ENCODE measurements at places on chromosomes 4 and X.

DNA sequence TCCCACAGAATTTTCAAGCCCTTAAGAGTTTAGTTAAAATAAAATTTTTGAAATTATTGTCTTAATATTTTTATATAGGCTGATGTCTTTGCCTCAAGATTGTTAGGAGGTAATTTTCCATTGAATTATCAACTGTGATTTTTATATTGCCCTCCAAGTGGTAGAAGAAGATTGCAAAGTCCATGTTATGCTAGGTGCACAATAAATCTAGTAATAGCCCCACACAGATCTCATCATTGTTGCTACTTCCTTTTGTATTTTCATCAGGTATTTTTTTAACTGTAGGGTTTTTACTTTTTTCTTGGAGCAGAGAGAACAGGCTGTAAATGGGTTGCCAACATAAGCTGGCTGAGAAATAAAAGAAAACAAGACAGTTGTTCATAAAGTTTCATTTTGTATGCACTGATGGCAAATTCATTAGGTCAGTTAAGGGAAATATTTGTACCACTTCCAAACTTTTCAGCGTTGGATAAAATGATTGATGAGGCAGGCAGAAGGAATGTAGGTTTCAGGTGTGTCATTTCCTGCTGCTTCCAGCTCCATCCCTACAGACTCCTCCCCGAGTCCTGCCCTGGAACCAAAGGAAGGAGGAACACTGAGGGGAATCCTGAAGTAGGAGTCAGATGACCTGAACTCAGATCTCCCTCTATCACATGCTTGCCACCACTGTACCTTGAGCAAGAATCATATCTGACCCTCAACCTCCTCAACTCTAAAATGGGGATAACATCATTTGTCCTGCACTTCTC lies 105.5 kb downstream of the PRRG1 start:
- DNase-seq, result peak; percentile 22

DNA sequence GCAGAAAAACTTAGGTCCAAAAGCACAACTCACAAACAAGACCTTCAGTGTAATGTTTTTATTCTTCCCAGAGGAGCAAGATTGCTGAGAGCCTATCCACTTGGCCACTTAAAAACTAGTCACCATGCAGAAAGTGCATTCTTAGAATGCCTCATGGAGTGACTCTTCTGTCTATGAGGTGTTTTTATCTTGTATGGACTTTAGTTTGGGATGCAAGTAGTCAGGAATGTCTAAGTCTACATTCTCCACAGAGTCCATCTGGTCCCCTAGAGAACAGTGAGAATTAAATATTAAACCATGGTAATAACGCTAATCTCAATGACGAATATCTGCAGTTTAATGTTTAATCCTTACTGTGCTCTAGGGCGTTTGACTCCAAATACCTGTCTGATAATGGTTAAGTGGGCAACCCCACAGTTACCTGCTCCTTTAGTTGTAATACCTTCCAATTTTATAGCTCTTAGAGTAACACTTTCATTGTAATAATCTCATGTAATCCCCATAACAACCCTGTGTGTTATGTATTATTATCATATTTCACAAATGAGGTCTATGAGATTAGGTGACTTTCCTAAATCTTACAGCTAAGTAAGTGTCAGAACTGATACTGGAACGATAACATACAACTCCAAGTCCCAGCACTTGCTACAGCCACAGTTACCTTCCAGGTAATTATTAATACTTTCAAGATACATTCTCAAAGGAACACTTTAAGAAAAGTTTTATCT lies 235.6 kb upstream of the JADE1 start:
- peak; percentile 93 for DNase-seq

DNA sequence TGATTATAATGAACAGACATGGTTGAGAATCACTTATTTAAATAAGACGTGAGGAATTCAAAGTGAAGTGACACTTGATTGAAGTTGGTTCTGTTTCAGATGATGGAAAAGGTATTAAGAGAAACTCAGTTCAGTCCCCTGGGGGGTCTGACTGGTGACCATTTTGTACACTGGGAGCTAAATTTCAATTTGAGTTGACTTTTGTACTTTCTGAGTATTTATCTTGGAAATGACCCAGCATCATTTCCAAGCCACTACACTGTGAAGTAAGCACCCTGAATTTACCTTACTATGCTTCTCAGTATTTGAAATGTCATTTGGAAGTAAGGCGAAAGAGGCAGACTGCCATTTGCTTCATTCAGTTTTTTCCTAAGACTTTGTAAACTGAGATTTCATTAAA lies 73.4 kb downstream of the CNOT6L start:
- DNase-seq, result no peak

DNA sequence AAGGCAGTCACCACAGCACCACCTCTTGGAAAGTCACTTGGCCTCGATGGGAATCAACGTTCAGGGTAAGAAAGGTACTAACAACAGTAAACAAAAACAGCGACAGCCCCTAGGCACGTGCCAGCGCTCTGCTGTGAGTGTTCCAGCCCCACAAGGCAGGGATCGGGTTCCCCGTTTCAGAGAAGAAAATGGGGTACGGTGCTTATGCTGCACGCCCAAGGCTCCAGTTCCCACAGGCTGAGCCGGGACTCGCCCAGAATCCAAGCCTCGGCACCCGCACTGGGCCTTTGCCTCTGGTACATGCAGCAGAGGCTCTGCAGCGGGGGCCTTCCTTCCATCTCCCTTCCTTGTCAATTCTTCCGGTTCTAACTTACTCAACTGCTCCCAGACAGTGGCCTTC lies 37.3 kb downstream of the WDR1 start:
- DNase-seq, result no peak

- DNase-seq, result no peak
Observed at GRCh38 chr4:37978248-37978924, 18.2 kb downstream of the PTTG2 start.

DNA sequence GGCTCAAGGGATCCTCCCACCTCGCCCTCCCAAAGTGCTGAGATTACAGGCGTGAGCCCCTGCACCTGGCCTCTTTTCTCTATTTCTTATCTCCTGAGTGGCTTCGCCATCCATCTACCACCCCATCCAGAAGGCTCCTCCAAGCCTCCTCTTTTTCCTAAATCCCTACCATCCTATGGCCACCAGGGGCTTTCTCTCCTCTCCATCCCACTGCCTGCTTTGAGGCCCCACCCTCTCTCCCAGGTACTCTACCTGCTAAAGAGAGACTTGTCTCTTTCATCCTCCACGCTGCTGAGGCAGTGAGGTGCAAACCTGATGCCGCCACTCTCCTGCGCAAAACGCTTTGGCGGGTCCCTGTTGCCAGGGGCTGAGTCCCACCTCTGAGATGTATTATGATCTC lies 7.0 kb downstream of the RS1 start:
- DNase-seq, result no peak

DNA sequence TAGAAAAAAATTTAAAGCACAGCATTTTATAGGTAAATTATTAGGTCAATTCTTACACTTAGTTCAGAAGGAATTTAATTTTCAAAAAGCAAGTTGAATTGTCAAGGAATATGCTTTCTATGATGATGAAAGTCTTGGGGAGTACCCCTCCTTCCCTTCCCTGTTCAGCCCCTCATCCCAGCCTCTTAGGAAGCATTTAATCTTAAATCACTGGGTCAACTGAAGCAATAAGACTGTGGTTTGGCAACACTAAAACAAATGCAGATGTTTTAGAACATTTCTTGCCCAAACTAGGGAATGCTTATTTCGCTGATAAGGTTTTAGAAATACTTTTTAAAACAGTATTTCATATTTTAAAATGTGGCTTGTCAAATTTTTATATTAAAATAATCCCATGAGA lies 19.1 kb upstream of the ARSJ start:
- peak; percentile 62 for DNase-seq

GRCh38 chrX:129577473-129577872 lies 37.4 kb downstream of the OCRL start:
- DNase-seq, result peak; percentile 79

DNA sequence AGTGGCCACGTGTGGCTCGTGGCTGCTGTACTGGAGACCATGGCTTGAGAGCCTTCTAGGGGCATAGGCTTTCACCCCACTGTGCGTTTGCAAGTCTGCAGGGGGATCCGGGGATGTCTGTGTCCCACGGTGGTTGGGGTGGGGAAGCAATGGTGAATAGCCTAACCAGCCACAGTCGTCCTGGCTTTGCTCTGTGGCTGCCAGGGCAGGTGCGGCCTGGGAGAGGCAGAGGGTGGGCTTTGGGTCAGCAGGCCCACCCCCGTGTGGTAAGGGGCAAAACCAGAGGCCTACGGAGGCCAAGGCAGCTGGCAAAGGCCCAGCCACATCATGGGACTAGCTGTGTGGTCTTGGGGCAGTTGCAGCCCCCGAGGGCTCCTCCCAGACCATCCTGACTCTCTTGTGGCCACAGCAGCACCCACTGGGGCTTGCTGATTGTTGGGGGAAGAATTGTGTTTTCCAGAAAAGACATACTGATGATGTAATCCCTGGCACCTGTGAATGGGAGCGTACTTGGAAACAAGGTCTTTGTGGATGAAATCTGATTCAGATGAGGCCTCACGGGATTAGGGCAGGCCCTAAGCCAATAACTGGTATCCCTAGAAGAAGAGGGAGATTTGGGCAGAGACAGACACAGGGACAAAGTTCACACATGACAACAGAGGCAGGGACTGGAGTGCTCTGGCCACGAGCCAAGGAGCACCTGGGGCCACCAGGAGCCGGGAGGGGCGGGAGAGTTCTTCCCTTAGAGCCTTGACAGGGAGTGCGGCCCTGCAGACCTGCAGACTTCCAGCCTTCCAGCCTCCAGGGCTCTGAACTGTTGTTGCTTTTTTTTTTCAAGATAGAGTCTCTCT lies 2.9 kb downstream of the CPZ start:
- DNase-seq, result no peak

DNA sequence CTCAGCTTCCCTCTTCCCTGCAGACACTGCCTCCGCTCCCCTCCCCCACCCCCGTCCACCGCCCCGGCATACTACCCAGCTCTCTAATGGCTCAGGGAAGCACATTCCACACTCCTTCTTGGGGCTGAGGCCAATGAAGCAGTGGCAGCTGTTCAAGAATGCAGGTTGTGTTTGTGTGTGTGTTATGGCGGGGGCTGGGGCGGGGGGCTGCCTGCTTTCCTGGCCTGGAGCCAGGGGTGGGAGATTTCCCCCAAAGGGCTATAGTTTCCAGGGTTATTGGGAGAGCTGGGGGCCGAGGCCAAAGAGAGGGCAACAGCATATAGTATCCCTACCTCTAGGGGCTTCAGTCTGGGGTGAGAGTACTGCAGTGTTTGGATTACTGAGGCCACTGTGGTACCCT lies 149.4 kb downstream of the EFNB1 start:
- peak; percentile 49 for DNase-seq

DNA sequence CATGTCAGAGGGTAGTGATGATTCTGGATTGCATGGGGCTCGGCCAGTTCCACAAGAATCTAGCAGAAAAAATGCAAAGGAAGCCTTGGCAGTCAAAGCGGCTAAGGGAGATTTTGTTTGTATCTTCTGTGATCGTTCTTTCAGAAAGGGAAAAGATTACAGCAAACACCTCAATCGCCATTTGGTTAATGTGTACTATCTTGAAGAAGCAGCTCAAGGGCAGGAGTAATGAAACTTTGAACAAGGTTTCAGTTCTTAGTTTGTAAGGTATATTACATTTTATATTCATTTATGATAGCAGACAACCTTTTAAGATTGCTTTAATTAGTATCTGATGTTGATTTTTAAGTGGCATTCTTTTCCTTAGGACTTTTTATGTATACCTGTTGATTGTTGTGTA lies 24.2 kb downstream of the REST start:
- DNase-seq, result no peak

DNA sequence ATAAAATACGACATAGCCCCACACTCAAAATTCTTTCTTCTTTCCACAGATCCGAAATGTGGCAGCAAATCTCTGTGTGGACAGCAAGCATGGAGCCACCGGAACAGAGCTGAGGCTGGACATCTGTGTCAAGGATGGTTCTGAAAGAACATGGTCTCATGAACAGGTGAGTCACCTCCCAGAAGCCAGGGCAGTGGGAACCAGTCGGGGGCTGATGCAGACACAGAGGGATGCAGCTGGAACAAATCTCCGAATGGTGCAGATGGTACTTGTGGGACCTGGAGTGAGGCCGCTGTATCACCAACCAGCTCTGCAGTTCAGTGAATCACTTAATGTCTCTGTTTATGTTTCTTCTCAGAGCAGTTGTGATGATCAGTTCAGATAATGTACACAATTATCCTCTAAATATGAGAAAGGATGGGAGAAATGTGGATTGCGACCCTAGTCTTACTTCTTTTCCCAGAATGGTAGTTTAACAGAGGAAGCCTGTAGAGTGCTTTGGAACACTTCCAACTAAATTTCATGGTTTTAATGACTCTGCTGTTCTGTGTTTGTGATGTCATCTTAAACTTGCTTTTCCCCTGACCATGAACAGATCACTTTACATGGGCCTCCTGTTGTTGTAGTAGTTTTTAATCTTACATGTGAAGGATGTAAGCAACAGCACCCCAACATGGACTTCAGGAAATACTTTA lies 159.3 kb upstream of the GALNT7 start:
- DNase-seq, result no peak

DNA sequence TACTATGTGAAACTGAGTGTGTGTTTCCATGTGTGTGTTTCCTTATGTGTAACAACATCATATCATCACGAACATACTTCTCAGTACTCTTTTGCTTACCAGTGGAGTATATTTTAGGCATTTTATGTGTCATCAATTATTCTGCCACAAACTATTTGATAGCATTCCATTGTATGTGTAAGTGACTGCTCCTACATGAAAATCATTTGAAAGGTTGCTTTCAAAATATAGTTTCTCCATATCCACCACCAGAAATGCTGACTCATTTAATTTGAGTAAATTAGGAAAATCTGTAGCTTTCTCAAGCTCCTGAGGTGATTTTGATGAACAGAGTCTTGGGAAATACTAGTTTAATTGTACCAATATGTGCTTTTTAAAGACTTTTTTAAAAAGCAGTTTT lies 376.2 kb downstream of the PCDH18 start:
- peak; percentile 97 for DNase-seq

DNA sequence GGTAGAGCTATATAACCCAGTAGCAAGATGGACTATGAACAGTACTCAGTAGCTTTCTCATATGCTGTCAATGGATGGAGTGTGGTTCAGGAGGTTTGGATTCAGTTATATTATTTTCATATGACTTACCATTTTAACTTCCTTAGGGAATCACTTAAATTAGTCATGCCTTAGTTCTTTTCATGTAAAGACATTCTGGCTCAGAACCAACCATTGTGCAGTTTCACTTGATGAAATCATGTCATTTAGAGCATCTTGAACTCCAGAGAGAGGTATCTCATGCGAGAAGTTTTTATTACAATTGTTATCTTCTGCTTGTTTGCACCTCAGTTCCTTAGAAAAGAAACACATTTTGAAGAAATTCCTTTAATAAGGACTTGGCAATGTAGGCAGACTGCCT lies 55.8 kb downstream of the IL1RAPL2 start:
- DNase-seq, result no peak

DNA sequence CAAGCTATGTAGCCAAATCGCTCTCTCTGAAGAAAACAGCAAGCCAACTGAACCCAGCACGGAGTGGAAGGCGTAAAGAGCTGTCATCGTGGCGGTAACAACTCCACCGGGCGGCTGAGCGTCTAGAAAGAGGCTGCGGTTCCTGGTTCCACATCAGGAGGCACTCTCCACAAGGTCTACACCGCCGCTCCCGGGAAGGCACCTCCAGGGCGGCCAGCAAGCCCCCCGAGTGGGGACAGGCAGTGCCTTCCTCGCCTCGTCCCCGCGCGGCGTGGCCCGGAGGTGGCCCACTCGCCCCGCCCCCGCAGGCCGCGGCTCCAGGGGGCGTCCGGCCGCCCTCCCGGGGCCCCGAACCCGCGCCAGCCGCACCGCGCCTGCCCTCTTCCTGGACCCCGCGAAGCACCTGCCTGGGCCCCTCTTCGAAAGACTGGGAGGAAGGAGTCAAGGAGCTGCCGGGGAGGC lies 755 bp downstream of the KLHL8 start:
- peak; percentile 35 for DNase-seq

- DNase-seq, result peak; percentile 8
Observed at GRCh38 chrX:19440713-19441112, 74.6 kb downstream of the MAP3K15 start.

GRCh38 chr4:153421941-153422340 lies 44.2 kb upstream of the TMEM131L start:
- DNase-seq, result no peak
